ENCODE measurements at places on chromosomes 7 and 10.
A peak's percentile ranks its signal among the peaks of the same experiment; 100 is the strongest.

GRCh38 chr7:89988074-89988473 lies 166.2 kb upstream of the STEAP1 start:
- DNase-seq: no peak

DNA sequence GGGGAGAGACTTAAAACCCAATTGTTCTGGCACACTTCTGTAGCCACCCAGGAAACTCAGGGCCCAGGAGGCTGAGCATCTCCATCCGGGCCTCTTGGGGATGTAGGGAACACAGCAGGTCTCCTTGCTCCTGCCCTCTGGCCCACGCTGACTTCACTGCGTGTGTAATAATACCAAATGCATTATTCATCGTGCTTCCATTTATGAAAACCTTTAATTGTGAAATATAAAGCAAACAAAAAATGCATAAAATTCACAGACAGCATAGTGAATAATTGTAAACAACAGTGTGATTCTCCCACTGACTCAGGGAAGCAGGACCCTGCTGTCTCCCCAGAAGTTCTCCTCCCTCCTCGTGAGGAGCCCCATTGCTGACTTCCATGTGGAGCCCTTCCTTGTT lies 70.3 kb upstream of the SHH start:
- DNase-seq: no peak

DNA sequence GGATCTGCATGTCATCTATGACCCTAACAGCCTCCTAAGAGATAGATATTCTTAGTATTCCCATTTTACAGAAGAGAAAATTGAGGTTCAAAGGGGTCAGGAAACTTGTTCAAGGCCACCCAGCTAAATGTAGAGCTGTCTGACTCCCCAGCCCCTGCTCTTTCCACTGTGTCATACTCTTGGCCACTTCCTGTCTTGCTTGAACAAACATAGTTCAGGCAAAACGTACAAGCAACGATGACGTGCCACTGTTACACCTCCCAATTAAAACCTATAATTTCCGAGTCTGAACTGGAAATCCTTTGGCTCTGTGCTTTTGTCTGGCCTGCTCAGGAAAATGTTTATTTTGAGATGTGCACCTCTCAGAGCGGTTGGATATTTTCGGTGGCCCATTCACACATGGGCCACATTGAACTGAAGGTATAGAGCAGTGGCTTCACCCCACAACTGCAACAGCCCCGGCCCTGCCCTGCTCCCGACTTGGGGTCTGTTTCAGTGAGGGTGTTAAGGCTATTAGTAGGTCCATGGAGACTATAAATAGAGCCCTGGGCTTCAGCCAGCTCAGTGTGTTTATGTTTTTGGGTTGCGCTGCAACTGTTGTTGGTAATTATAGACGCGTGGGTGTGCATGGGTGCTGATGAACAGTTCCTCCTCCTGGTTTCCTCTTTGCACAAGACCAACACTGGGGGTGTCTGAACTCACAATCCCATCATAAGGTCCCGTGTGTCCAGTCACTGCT lies 172.3 kb upstream of the ADO start:
- peak; percentile 44 for DNase-seq

DNA sequence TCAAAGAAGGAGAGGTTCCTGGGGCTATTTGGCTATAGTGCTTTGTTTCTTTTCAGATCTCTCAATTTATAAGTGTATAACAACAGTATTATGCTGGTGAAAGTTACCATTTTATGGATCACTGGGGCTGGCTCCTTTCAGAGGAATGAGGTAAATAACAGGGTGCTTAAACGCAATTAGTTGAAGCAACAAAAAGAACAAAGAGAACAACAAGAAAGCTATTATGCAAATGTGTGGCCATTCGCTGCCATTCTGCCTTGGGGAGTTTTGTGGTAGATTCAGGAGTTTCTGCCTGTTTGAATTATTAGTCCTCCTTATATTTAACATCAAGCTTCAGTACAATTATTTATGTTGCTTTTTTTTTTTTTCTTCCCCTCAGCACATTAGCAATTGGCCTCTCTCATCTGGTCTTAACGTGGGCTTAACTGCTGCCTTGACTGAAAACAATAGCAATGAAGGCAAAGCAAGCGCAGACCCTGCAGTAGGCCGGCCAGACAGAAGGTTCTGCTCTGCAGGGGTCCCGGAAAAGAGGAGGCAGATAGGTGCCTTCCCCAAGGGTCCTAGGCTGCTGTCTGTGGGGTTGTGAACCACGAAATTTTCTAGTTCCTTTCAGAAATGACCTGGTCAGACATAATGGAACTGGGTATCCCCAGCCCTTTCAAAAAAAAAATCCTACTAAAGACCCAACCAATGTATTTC lies 339.9 kb upstream of the PODXL start:
- DNase-seq: no peak

- DNase-seq: no peak
These were observed 11.8 kb downstream of the NT5C2 start for GRCh38 chr10:103181244-103181643.
